ENCODE measurements at places on chromosomes 12 and 14.

GRCh38 chr12:106816231-106816630 is 41.7 kb downstream of the RIC8B start:
- no peak for DNase-seq

- peak; percentile 30 for DNase-seq
These were observed at the start of gene PLEK2 for GRCh38 chr14:67411820-67412421. TSS of gene PLEK2 (minus strand) at chr14:67412165. CDS start at chr14:67412059, 106 bp downstream.

- DNase-seq = no peak
These were observed 84.2 kb downstream of the EFCAB11 start for GRCh38 chr14:89870316-89870715.

GRCh38 chr12:39467432-39467870 is 24.5 kb upstream of the KIF21A start:
- no peak for DNase-seq

DNA sequence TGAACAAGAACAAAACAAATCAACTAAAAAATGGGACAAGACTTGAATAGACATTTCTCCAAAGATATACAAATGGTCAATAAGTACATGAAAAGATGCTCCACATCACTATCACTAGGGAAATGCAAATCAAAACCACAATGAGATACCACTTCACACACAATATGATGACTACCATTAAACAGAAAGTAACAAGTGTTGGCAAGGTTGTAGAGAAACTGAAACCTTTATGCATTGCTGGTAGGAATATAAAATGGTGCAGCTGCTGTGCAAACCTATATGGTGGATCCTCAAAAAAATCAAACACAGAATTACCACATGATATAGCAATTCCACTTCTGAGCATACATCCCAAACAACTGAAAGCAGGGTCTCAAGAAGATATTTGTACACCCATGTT is 5.2 kb downstream of the SMAGP start:
- no peak for DNase-seq

DNA sequence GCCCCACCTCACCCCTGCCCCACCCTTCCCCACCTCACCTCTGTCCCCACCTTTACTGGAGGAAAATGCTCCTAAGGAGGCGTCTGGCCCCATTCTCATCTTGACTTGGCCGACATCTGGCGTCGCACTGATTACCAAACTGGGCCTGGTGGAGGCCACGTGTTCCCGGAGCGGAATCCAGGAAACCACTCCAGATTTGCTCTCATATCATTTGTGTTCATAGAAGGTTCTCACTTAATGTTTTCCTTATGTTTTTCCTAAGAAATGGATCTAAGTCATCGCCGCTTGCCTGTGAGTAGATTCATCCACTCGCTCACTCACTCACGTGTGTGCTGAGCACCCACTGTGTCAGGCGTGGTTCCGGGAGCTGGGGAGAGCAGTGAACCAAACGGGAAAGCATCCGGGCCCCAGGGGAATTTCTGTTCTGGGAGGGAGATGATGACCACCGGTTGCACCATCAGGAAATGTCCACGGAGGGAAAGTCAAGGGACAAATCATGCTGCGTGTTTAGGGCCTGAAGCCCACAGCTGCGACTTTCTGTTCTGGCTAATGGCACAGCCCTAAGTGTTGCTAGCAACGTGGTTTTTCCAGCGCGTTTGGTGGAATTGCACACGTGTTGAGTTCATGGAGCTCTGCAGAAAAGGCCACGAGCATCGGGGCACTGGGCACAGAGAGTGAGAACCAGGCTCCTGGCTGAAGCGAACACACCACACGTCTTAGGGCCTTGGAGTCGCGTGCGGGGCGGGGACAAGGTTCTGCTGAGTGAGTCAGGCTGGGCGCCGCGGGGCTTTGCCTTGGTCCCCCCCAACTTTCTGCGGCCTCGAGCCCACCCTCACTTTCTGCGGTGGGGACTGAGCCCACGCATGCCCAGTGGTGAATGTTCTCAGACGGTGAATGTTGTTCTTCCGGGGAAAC is 57.7 kb downstream of the ADGRD1 start:
- DNase-seq = no peak

DNA sequence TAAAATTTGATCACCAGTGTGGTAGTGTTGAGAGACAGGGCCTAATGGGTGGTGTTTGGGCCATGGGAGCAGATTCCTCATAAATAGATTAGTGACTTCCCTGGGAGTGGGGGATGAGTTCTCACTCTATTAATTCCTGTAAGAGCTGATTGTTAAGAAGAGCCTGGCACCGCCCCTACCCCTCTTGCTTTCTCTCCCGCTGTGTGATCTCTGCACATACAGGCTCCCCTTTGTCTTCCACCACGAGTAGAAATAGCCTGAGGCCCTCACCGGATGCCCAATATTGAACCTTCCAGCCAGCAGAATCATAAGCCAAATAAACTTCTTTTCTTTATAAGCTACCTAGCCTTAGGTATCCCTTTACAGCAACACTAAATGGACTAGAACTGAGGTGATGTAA is 31.9 kb upstream of the CAND1 start:
- DNase-seq = no peak

DNA sequence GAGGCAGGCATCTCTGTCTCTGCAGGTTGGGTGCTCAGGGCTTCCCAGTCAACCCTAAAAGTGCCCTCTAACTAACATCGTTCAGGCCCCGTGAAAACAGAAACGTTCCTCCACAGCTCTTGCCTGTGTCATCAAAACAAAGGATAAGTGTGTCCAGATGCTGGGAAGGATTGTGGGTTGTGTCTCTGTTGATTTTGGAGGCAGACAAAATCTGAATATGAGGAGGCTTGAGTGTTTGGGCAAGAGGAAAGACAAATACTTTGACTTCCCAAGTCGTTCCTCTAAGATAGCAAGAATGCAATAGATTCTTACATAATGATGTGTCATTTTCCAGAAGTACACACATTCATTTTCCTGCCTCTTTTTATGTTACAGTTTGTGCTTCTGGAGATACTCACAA is 52.9 kb downstream of the SERPINA3 start:
- no peak for DNase-seq
